ENCODE measurements at places on chromosomes 7 and 10. TPM values are rescaled to one million over a fixed set of nuclear protein-coding genes. Genes with fewer than 3 reads are reported as not detected.

- no peaks in the 10 kb centered on the region for H3K4me1 ChIP-seq
- no peak overlapping the region for H3K4me3 ChIP-seq
- no peaks in the 10 kb centered on the region for H3K36me3 ChIP-seq
- H3K27ac ChIP-seq = no peak overlapping the region
- no peak for DNase-seq
These were observed 23.5 kb upstream of the KCNMA1 start for GRCh38 chr10:77661100-77661499.

- no peak for DNase-seq
- no peak overlapping the region for H3K4me3 ChIP-seq
- no peaks in the 10 kb centered on the region for H3K36me3 ChIP-seq
- no peaks in the 10 kb centered on the region for H3K27me3 ChIP-seq
These were observed 77.8 kb upstream of the PRSS1 start for GRCh38 chr7:142671506-142671905.

GRCh38 chr7:101923602-101923985 is 106.2 kb downstream of the CUX1 start:
- peaks cover 10% of the 10 kb centered on the region for H3K4me1 ChIP-seq
- peaks cover 5% of the 10 kb centered on the region for H3K36me3 ChIP-seq
- H3K27me3 ChIP-seq = no peaks in the 10 kb centered on the region
- H3K4me3 ChIP-seq = no peak overlapping the region
- no peak overlapping the region for H3K27ac ChIP-seq

DNA sequence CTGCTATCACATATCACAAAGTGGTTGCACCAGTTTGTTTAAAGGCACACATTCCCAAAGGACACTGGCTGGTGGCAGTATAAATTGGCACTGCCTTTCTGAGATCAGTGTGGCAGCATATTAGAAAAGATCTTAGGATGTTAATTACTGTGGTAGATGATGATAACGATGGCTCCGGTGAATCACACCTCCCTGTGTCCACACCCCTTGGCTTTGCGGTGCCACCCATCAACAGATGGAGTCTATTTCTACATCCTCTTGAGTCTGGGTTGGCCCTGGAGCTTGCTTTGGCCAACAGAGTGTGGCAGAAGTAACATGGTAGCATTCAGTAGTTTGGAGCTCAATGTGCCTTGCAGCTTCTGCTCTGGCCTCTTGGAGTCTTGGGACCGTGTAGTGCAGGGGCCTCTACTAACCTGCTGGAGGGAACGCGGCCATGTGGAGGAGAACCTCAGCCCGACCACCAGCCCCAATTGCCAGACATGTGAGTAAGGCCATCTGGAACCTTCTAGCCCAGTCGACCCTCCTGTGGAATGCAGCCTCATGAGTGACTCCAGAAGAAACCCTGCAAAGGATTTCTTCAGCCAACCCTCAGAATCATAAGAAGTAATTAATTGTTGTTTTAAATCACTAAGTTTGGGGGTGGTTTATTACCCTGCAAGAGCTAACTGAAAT is 27.2 kb upstream of the PLEKHA1 start:
- H3K27me3 ChIP-seq = no peaks in the 10 kb centered on the region
- no peak overlapping the region for H3K4me3 ChIP-seq
- H3K4me1 ChIP-seq = no peaks in the 10 kb centered on the region
- H3K36me3 ChIP-seq = no peaks in the 10 kb centered on the region
- no peak overlapping the region for H3K27ac ChIP-seq

The SEPTIN14 gene
- not detected for total RNA-seq

GRCh38 chr10:482848-483247 is 206.6 kb downstream of the DIP2C start:
- no peaks in the 10 kb centered on the region for H3K27me3 ChIP-seq
- peak; percentile 30 for DNase-seq
- H3K4me1 ChIP-seq = no peaks in the 10 kb centered on the region

The MINDY3 gene
- total RNA-seq = 39.2 TPM

DNA sequence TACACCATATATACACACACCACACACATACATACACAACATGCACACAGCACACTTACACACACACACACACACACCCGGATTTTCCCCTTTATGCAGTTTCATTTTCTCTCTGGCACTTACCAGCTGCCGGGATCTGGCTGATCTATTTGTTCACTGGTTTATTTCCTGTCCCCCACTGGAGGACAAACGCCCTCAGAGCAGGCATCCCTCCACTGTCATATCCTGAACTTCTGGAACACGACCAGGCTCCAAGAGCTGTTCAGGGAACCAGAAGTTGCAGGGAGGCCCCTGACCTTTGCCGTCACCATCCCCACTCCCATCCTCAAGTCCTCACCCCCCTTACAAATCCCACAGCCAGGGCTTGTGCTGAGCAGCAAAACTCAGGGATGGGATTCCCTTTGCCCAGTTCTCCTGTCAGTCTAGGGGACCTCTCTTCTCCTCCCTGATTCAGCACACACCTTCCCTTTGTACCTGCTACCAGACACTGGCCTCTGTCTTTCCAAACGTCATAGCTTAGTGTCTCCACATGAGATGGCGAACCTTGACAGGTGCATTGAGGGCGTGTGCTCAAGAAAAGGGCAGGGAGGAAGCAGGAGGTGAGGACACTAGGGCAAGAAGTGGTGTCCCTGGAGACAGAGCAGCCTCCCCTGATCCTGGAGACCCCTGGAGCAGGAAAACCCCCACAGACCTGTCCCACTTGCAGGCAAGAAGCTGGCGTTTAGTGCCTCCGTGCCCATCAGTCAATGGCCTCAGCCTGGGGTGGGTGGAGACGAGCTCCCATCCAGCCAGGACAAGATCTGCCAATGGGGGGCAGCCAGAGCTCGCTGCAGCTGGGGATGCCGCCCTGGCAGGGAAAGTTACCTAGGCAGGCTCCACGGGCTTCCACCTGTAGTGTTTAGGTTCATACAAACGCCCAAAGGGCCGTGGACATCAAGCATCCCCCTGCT is 12.7 kb upstream of the DOCK1 start:
- H3K4me1 ChIP-seq = no peaks in the 10 kb centered on the region
- no peak overlapping the region for H3K4me3 ChIP-seq
- no peak overlapping the region for H3K27ac ChIP-seq
- DNase-seq = no peak

The SORCS3 gene
- not detected for total RNA-seq

DNA sequence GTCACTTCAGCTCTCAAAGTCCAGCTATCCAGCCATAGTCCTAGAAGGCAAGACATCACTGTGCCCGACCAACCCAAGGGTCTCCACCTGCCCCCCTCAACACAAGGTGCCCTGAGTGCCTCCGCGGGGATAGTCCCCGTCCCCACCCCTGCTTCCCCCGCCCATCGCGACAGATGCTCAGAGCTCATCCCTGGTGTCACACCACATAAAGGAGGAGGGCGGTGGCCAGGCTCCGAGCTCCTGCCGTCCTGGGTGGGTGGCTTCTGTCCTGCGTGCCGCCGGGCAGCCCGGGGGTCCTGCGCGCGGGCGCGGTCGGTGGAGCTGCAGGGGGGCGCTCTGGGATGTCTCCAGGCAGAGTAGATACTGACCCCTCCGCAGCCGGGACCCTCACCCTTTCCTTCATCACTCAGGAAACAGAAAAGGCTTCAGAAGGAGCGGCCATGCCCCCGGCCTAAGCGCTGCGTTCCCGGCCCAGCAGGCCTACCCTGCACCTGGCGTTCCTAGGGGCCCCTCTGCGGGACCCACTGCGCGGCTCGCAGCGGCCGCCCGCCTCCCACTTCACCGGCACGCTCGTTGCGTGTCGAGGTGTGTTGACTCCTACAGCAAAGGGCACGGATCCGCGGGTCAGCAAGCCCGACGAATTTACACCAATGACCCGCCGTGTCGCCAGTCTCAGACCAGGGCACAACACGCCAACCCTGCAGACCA is 53.4 kb downstream of the ALOX5 start:
- peaks cover 12% of the 10 kb centered on the region for H3K4me1 ChIP-seq
- peak; percentile 60 for DNase-seq
- no peak overlapping the region for H3K4me3 ChIP-seq
- H3K27me3 ChIP-seq = peaks cover 23% of the 10 kb centered on the region
- no peaks in the 10 kb centered on the region for H3K36me3 ChIP-seq

- H3K4me3 ChIP-seq = no peak overlapping the region
- peak; percentile 52 for DNase-seq
- no peaks in the 10 kb centered on the region for H3K36me3 ChIP-seq
- H3K27me3 ChIP-seq = no peaks in the 10 kb centered on the region
- no peak overlapping the region for H3K27ac ChIP-seq
These were observed 951.6 kb downstream of the ANKRD7 start for GRCh38 chr7:119175911-119176627.

- no peaks in the 10 kb centered on the region for H3K27me3 ChIP-seq
- H3K36me3 ChIP-seq = no peaks in the 10 kb centered on the region
- DNase-seq = peak; percentile 86
- peak overlapping the region; percentile 91 for H3K27ac ChIP-seq
- H3K4me3 ChIP-seq = peak overlapping the region; percentile 91
These were observed 723 bp downstream of the MTURN start for GRCh38 chr7:30135301-30136116.
